ENCODE measurements at places on chromosomes 2 and 18. TPM values are rescaled to one million over a fixed set of nuclear protein-coding genes. Genes with fewer than 3 reads are reported as not detected.

Gene CXCR1
- 0.31 TPM for total RNA-seq

Gene CRYGD
- total RNA-seq: not detected

Gene PLGLB2
- 5.9 TPM for total RNA-seq

Gene SERPINB4
- not detected for total RNA-seq

Gene GPR155
- total RNA-seq: 11.6 TPM

Gene SLC4A5
- 13.8 TPM for total RNA-seq

Gene ANKRD23
- 10.6 TPM for total RNA-seq
